ENCODE measurements at places on chromosomes 13 and 19.

DNA sequence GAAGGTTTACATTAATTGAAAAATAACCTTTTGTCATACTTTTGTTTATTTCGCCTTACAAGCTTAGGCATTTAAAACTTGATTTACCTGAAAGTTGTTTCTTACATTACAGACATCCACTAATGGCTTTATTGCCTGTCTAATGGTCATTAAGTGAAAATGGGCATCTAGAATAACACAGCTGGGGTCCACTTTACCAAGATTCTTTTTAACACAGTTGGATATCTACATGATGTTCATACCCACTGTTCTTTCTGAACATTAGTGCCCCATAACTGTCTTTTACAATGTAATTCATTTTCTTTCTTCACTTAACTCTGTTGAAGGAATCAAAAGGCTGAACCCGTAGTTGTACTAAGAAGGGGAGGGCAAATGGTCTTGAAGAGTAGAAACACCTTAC is 19.8 kb upstream of the KLHL1 start:
- no peak for DNase-seq

GRCh38 chr19:7292352-7292949 is 1.8 kb downstream of the INSR start:
- no peak for DNase-seq

DNA sequence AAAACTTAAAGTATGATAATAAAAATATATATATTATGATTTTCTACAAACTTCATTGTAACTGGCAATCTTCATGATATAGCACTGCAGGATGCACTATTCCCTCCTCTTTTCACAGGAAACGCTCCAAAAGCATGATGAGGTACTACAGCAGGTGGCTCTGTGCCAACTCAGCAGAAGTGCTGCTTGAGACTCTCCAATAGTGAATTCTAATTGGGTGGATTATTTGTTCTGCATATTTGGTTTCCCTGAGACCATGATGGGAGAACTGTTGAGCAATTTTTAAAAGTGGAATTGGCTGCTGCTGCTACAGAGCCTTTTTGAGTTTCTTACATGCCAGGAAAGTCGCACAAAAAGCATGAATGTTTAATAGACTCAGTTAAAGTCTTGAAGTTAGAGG is 1782.4 kb upstream of the PCDH20 start:
- DNase-seq, result peak; percentile 5

- peak; percentile 27 for DNase-seq
These were observed 2.8 kb downstream of the S1PR5 start for GRCh38 chr19:10514211-10515145.

DNA sequence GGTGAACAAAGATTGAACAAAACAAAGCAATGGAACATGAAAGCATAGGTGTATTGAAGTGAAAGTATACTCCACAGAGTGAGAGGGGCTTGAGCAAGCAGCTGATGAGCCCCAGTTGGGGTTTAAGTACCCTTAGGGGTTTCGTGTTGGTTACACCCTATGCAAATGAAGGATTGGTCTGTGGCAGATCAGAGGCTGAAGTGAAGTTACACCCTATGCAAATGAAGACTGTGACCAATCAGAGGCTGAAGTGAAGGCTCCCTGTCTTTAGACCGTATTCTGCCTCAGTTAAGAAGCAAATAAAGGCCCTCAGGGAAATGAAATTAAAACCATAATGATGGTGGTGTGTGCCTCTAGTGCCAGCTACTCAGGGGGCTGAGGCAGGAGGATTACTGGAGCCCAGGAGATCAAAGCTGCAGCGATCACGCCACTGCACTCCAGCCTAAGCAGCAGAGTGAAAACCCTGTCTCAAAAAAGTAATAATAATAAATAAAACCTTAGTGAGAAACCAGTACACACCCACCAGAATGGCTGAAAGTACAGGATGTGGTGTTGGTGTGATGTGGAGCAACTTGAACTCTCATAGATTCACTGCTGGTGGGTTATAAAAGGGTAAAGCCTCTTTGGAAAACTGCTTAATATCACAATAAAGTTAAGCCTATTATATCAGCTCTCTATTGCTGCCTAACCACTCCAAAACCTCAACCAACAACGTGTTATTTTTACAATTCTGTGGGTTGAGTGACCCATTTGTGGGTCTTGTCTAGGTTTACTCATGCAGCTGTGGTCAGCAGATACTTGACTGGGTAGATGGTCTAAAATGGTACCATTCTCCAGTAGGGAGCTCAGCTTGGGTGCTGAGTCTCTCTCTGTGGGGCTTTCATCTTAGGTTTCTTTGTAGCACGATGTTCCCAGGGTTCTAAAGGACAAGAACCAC is 12.8 kb upstream of the UPF3A start:
- DNase-seq, result no peak

- peak; percentile 47 for DNase-seq
These were observed 512 bp downstream of the MED4 start for GRCh38 chr13:48094404-48094780.

DNA sequence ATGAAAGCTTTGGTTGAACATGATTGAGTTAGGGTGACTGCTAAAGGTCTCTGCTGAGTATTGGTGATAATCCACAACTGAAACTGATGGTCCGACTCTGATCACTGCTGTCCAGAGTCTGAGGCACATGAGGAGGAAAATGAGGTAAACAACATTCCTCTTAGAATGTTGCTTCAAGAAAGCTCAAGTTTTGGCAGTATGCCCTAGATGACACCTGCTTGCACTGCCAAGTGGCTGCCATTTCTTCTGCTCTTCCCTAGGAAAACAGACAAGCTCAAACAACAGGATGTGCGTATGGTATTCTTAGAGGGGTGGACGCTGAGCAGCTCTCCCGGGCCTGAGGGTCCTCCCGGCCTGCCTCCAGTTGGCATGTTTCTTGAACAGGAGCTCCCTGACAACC is 15.2 kb upstream of the MTIF3 start:
- no peak for DNase-seq
